Smooth muscle cell of trachea (primary cell): ENCODE measurements at places on chromosomes 5 and 9. TPM values are rescaled to one million over a fixed set of nuclear protein-coding genes. Genes with fewer than 3 reads are reported as not detected.

FAM78A gene
- 0.29 and 0.66 TPM in 2 replicates for total RNA-seq

TMOD1 gene
- under 0.01 and 0.17 TPM in 2 replicates for total RNA-seq

ADGRV1 gene
- total RNA-seq = 0.50 and 0.58 TPM in 2 replicates

CCDC183 gene
- 0.15 and 0.33 TPM in 2 replicates for total RNA-seq

FOXD4 gene
- total RNA-seq = 0.17 TPM in 1 of 2 replicates, not detected in the other

RHOBTB3 gene
- 172 and 187 TPM in 2 replicates for total RNA-seq

ZMAT2 gene
- total RNA-seq = 51.1 and 72.0 TPM in 2 replicates

WNT8A gene
- not detected in 2 replicates for total RNA-seq

GCNT4 gene
- total RNA-seq = 1.6 and 2.3 TPM in 2 replicates

C9orf50 gene
- total RNA-seq = 0.17 and 0.44 TPM in 2 replicates

SPOCK1 gene
- total RNA-seq = 36.1 and 54.9 TPM in 2 replicates

FOXD4L5 gene
- 0.15 and 0.17 TPM in 2 replicates for total RNA-seq

CCL27 gene
- 0.15 and 0.17 TPM in 2 replicates for total RNA-seq

TUSC1 gene
- total RNA-seq = 7.4 and 9.9 TPM in 2 replicates

SPINK6 gene
- total RNA-seq = not detected in 2 replicates

SLC34A1 gene
- not detected in 2 replicates for total RNA-seq

GABBR2 gene
- total RNA-seq = 0.33 and 1.3 TPM in 2 replicates

AK8 gene
- 0.17 and 1.6 TPM in 2 replicates for total RNA-seq

NRARP gene
- total RNA-seq = 0.29 and 0.33 TPM in 2 replicates

BNC2 gene
- total RNA-seq = 36.1 and 52.5 TPM in 2 replicates

KCNMB1 gene
- total RNA-seq = not detected in 2 replicates

PCDHB5 gene
- 0.29 and 1.3 TPM in 2 replicates for total RNA-seq

TBC1D2 gene
- total RNA-seq = 5.2 and 15.9 TPM in 2 replicates

TDRD7 gene
- 8.8 and 13.5 TPM in 2 replicates for total RNA-seq

TAF11L10 gene
- not detected in 2 replicates for total RNA-seq

TJP2 gene
- total RNA-seq = 58.2 and 64.5 TPM in 2 replicates

FAF2 gene
- total RNA-seq = 45.5 and 46.4 TPM in 2 replicates

HDHD3 gene
- 5.7 and 11.4 TPM in 2 replicates for total RNA-seq

RASA1 gene
- total RNA-seq = 49.6 and 56.9 TPM in 2 replicates

CDC20B gene
- under 0.01 TPM in 1 of 2 replicates, not detected in the other for total RNA-seq

HSPA4 gene
- 129 and 165 TPM in 2 replicates for total RNA-seq

SPATA31D4 gene
- not detected in 2 replicates for total RNA-seq

RGS7BP gene
- total RNA-seq = not detected in 2 replicates

PCDHGA8 gene
- total RNA-seq = 3.9 and 5.6 TPM in 2 replicates
